GF-D8 (cell line): ENCODE measurements at places on chromosomes 3 and 15.

DNA sequence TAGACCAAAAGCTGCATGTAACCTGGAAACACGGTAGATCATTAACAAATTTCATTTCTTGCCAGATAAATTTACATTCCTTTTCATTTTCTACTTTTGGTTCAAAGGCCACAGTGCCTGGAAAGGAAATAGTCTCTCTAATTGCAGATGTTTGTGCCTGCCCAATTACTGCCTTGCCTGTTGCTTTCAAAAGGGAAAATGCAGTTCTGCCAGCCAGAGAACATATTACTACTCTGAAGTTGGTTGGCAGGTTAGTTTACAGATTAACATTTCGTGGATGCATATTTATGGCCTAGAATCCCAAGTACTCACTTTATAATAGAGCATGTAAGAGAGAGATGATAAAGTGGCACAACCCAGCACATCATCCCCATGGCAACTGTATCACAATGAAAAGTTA, 124.3 kb upstream of the LRRC3B start:
- DNase-seq, result no peak

- DNase-seq, result no peak
Observed at GRCh38 chr3:121018917-121019321, 110.9 kb downstream of the STXBP5L start.

DNA sequence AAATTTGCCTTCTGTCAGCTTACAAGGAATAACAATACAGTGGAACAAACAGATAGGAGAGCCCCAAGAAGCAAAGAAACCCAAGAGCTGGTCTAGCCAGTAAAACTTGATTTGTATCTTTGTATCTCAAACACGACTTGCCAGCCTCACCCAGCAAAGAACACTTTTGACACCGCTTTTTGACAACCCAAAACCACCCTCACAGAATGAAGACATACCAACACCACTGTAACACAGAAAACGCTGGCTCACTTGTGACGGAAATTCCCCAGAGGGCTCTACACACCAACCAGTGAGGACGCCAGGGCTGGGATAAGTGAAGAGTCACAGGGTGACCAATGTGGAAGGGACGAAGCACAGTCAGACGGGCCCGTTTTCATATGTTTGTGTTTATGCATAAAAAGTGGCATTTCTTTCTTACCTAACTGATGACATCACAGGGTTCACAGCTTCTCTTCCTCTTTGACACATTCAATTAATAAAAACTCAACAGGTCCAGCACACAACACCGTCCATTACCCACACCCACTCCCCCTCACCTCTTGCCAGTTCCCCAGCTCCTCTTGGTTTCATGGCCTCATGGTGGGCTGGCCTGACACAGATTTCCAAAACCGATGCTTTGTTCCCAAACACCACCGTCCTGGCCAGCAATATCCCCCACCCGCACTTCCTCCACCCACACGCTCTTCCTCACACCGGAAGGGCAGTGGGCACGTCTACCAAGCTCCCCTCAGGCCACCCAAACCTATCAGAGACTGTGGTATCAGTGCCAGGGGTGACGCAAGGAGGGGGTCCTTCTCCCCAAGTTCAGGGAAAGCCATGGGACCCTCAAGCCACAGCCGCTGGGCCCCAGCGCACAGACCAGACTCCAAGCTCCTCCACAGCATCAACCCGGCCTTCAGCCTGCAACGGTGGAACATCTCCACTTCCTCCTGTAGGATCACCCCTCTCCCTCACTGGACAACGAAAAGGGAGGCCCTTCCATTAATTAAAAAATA, 94.2 kb downstream of the ADAMTS17 start:
- no peak for DNase-seq

GRCh38 chr3:40876496-40876895, 322.8 kb upstream of the CTNNB1 start:
- no peak for DNase-seq

GRCh38 chr3:5069627-5070026, 52.5 kb upstream of the ARL8B start:
- DNase-seq, result no peak

GRCh38 chr3:151800431-151800830, 13.5 kb upstream of the AADAC start:
- no peak for DNase-seq
